ENCODE measurements at places on chromosomes 4 and X. TPM values are rescaled to one million over a fixed set of nuclear protein-coding genes. Genes with fewer than 3 reads are reported as not detected.

GRCh38 chrX:130028196-130028595 lies 45.8 kb downstream of the BCORL1 start:
- no peaks in the 10 kb centered on the region for H3K4me1 ChIP-seq
- no peaks in the 10 kb centered on the region for H3K36me3 ChIP-seq

GRCh38 chrX:94850811-94851210 lies 1176.8 kb downstream of the FAM133A start:
- H3K4me3 ChIP-seq, result no peak overlapping the region
- H3K27ac ChIP-seq, result no peak overlapping the region
- H3K4me1 ChIP-seq, result no peaks in the 10 kb centered on the region
- DNase-seq, result no peak
- H3K36me3 ChIP-seq, result no peaks in the 10 kb centered on the region
- H3K27me3 ChIP-seq, result no peaks in the 10 kb centered on the region

- H3K27me3 ChIP-seq, result no peaks in the 10 kb centered on the region
- no peak for DNase-seq
- H3K4me1 ChIP-seq, result peaks cover 13% of the 10 kb centered on the region
- no peak overlapping the region for H3K27ac ChIP-seq
These were observed 119.0 kb downstream of the REELD1 start for GRCh38 chr4:146333187-146333894.

- no peak for DNase-seq
- no peaks in the 10 kb centered on the region for H3K27me3 ChIP-seq
- no peaks in the 10 kb centered on the region for H3K4me1 ChIP-seq
- H3K27ac ChIP-seq, result no peak overlapping the region
These were observed 50.8 kb upstream of the NPFFR2 start for GRCh38 chr4:71980976-71981375.

The COL25A1 gene
- total RNA-seq, result 0.99 TPM

DNA sequence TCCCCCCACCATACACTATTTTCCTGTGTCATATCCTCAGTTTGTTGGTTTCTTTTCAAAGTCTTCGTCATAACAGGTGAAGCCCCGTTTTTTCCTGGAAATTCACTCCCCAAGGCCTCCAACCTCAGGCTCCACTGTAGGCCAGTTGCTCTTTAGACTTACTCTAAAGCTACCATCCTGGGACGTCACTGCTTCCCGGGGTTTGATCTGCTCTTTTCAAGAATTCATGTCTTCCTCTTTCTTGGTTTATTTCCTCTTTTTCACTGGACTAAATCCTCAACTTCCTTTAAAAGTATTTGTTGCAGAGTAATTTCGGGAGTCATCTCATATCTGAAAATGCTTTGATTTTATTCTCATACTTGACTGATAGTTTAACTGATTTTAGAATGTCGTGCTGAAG lies 6.5 kb upstream of the SERTM2 start:
- no peak overlapping the region for H3K27ac ChIP-seq
- no peaks in the 10 kb centered on the region for H3K4me1 ChIP-seq
- no peak overlapping the region for H3K4me3 ChIP-seq
- DNase-seq, result no peak
- no peaks in the 10 kb centered on the region for H3K27me3 ChIP-seq
- no peaks in the 10 kb centered on the region for H3K36me3 ChIP-seq

The IQCM gene
- total RNA-seq, result not detected

DNA sequence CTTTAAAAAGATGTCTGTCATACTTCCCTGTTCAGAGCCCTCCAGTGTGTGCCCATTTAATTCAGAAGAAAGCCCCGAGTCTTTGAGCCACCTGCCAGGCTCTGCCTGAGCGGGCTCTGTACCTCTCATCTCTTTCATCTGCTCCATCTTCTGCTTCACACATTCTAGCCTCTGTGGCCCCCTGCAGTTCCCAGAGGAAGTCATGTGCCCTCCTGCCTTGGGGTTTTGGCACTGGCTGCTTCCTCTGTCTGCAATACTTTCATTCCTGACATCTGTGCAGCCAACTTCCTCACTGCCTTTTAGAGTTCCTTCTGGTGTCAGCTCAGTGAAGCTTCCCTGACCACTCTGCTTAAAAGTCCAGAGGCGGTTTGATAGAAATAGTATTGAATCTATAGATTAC lies 6.2 kb upstream of the STK32B start:
- no peaks in the 10 kb centered on the region for H3K4me1 ChIP-seq
- H3K36me3 ChIP-seq, result no peaks in the 10 kb centered on the region
- H3K27me3 ChIP-seq, result no peaks in the 10 kb centered on the region
- peak; percentile 44 for DNase-seq
- H3K27ac ChIP-seq, result no peak overlapping the region
- no peak overlapping the region for H3K4me3 ChIP-seq

The GAGE12J gene
- not detected for total RNA-seq

The ZFYVE28 gene
- 5.7 TPM for total RNA-seq

The MAOB gene
- total RNA-seq, result 5.7 TPM

DNA sequence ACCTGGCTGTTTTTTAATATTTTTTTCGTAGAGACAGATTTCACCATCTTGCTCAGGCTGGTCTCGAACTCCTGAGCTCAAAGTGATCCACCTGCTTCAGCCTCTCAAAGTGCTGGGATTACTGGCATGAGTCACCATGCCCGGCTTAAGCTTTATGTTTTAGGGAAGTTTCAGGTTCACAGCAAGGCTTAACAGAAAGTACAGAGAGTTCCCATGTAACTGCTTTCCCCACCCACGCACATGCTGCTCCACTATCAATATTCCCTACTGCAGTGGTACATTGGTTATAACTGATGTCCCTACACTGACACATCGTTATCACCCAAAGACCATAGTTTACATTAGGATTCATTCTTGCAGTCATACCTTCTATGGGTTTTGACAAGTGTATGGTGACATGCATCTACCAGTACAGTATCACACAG lies 62.7 kb downstream of the PRPS1 start:
- H3K36me3 ChIP-seq, result no peaks in the 10 kb centered on the region
- peaks cover 10% of the 10 kb centered on the region for H3K4me1 ChIP-seq
- H3K27me3 ChIP-seq, result no peaks in the 10 kb centered on the region
- DNase-seq, result no peak
- no peak overlapping the region for H3K4me3 ChIP-seq

GRCh38 chr4:56240554-56241174 lies 146.6 kb downstream of the AASDH start:
- no peaks in the 10 kb centered on the region for H3K27me3 ChIP-seq
- H3K4me3 ChIP-seq, result no peak overlapping the region
- H3K27ac ChIP-seq, result peak overlapping the region; percentile 4
- no peak for DNase-seq
- H3K4me1 ChIP-seq, result peaks cover 11% of the 10 kb centered on the region

DNA sequence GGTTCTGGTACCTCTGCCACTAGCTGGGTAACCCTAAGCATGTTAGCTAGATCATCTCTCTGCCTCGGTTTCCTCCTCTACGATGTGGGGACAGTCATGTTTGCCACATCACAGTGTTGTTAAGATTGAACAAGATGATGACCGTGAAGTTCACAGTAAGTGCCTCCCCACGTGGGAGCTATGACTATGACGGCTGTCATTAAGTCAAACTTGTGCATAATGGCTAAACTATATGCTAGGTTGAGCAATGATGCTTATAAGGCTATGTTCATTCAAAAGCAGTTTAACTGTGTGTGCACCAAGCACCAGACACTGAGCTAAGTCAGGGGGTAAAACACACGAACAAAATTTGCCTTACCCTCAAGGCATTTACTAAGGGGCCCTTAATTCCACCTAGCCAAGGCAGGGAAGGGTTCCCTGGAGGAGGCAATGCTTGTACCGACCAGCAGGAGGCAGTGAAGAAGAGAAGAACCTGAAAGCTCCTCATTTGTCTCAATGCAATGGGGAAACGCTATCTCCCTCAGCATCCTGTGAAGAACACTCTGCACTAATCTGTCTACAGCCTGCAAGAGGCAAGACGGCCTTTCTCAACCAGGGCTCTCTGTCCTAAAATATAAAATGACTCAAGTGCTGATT lies 52.9 kb downstream of the MAP7D2 start:
- H3K27ac ChIP-seq, result no peak overlapping the region
- no peak overlapping the region for H3K4me3 ChIP-seq
- no peaks in the 10 kb centered on the region for H3K36me3 ChIP-seq
- H3K27me3 ChIP-seq, result no peaks in the 10 kb centered on the region
- DNase-seq, result no peak

- H3K4me3 ChIP-seq, result no peak overlapping the region
- no peak overlapping the region for H3K27ac ChIP-seq
- no peak for DNase-seq
These were observed 9.2 kb downstream of the VSIG4 start for GRCh38 chrX:66030505-66031317.

The PLP1 gene
- 0.78 TPM for total RNA-seq

The IQSEC2 gene
- 12.7 TPM for total RNA-seq

GRCh38 chrX:47093248-47093647 lies 15.0 kb downstream of the RGN start:
- no peak overlapping the region for H3K27ac ChIP-seq
- H3K27me3 ChIP-seq, result no peaks in the 10 kb centered on the region
- H3K4me3 ChIP-seq, result no peak overlapping the region
- no peaks in the 10 kb centered on the region for H3K4me1 ChIP-seq

GRCh38 chr4:122873821-122874593 lies 47.4 kb downstream of the FGF2 start:
- H3K27ac ChIP-seq, result no peak overlapping the region
- no peak for DNase-seq
- peaks cover 4% of the 10 kb centered on the region for H3K4me1 ChIP-seq
- no peaks in the 10 kb centered on the region for H3K36me3 ChIP-seq

The CD40LG gene
- total RNA-seq, result not detected

GRCh38 chr4:185600801-185601434 lies 65.6 kb upstream of the PDLIM3 start:
- peaks cover 3% of the 10 kb centered on the region for H3K36me3 ChIP-seq
- no peaks in the 10 kb centered on the region for H3K27me3 ChIP-seq
- no peak for DNase-seq
- H3K4me1 ChIP-seq, result no peaks in the 10 kb centered on the region

DNA sequence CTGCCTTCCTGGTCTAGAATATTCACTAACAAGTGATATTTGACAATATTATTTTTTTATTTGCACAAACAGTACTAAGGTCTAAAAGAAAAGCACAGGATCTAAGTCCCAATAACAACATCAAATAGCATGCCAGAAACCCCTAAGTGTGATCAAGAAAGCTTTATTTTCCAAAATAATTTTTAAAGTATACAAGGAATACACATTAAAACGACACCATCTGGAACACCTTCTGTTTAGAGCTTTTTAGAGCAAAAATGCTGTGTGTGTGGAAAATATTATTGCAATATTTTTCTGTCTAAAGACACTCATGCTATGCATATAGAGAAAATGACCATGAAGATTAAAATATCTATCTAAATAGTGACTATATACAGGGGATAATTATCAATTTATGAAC lies 103.1 kb downstream of the ARAP2 start:
- H3K27ac ChIP-seq, result no peak overlapping the region
- no peaks in the 10 kb centered on the region for H3K27me3 ChIP-seq
- H3K4me3 ChIP-seq, result no peak overlapping the region
- H3K4me1 ChIP-seq, result no peaks in the 10 kb centered on the region
- no peak for DNase-seq

The ADH7 gene
- total RNA-seq, result not detected

The ALPK1 gene
- 14.8 TPM for total RNA-seq

- no peak overlapping the region for H3K27ac ChIP-seq
- peaks cover 25% of the 10 kb centered on the region for H3K4me1 ChIP-seq
- no peak for DNase-seq
- no peaks in the 10 kb centered on the region for H3K36me3 ChIP-seq
- H3K27me3 ChIP-seq, result peaks cover 39% of the 10 kb centered on the region
These were observed 30.2 kb downstream of the CPLX1 start for GRCh38 chr4:795726-796119.

- H3K36me3 ChIP-seq, result no peaks in the 10 kb centered on the region
- no peak overlapping the region for H3K27ac ChIP-seq
- H3K4me1 ChIP-seq, result no peaks in the 10 kb centered on the region
- DNase-seq, result no peak
- no peaks in the 10 kb centered on the region for H3K27me3 ChIP-seq
These were observed 342.1 kb upstream of the CTSO start for GRCh38 chr4:156295676-156296195.

- no peak overlapping the region for H3K4me3 ChIP-seq
- no peaks in the 10 kb centered on the region for H3K27me3 ChIP-seq
- peaks cover 2% of the 10 kb centered on the region for H3K36me3 ChIP-seq
These were observed 54.1 kb downstream of the CCNI start for GRCh38 chr4:77021614-77022089.

The BEND4 gene
- not detected for total RNA-seq

DNA sequence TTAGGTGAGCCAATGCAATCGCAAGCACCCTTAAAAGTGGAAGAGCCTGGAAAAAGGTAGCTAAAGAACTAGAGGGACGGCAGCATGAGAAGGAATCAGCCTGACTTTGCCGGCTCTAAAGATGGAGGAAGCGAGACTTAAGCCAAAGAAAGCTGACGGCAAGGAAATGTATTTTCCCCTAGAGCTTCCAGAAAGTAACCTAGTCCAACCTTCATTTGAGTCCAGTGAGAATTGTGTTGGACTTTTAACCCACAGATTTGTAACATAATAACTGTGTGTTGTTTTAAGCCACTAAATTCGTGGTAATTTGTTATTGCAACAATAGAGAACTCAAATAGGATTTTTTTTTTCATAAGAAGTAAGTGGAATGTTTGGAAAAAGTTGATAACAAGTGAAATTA lies 212.7 kb upstream of the C1QTNF7 start:
- H3K27me3 ChIP-seq, result no peaks in the 10 kb centered on the region
- no peak for DNase-seq
- H3K4me3 ChIP-seq, result no peak overlapping the region
- no peak overlapping the region for H3K27ac ChIP-seq
- H3K4me1 ChIP-seq, result no peaks in the 10 kb centered on the region

- H3K27me3 ChIP-seq, result no peaks in the 10 kb centered on the region
- H3K27ac ChIP-seq, result no peak overlapping the region
- no peak for DNase-seq
- no peak overlapping the region for H3K4me3 ChIP-seq
These were observed 141.7 kb downstream of the PAPSS1 start for GRCh38 chr4:107578321-107578720.

- H3K27ac ChIP-seq, result no peak overlapping the region
- DNase-seq, result no peak
- H3K4me3 ChIP-seq, result no peak overlapping the region
- no peaks in the 10 kb centered on the region for H3K36me3 ChIP-seq
These were observed 243.3 kb downstream of the SLC7A11 start for GRCh38 chr4:137998666-137999429.
